ENCODE measurements at places on chromosomes 7 and 10.

GRCh38 chr10:89466599-89467035 lies 52.2 kb downstream of the IFIT5 start:
- DNase-seq: no peak

DNA sequence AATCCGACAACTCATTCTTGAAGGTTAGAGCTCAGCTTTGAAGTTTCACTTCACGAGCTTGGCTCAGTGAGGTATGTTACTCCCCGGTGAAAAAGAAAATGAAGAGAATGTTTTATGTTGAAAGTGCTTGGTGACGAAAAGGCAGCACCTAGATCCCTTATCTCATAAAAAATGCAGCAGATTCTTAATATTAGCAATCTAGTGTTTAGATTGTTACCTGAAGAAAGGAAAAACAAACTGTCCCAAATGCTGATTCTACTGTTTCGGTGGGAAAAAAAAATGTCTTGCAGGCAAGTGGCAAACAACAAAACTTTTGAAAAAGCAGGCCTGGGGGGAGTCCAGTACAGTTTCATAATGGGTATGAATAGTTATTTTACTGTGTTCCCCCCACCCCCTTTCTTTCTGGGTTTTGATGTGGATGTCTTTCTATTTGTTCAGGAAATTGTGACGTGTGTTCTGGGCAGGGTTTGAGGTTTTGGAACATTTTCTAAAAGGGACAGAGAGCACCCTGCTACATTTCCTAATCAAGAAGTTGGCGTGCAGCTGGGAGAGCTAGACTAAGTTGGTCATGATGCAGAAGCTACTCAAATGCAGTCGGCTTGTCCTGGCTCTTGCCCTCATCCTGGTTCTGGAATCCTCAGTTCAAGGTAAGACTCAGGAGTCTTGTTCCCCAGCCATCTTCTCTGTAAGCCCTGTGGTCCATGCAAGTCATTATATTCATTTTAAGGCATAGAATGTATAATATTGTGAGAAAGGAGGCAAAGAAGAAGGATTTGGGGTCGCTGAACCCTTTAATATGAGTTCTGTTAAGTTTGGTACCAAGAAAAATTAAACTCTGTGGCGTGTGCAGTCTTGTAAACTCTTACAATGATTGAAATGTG lies at the start of gene SRGN:
TSS of gene SRGN (plus strand) at position 514 of the 881 bp plus-strand sequence. CDS start at position 569, 55 bp downstream.
- DNase-seq: no peak

DNA sequence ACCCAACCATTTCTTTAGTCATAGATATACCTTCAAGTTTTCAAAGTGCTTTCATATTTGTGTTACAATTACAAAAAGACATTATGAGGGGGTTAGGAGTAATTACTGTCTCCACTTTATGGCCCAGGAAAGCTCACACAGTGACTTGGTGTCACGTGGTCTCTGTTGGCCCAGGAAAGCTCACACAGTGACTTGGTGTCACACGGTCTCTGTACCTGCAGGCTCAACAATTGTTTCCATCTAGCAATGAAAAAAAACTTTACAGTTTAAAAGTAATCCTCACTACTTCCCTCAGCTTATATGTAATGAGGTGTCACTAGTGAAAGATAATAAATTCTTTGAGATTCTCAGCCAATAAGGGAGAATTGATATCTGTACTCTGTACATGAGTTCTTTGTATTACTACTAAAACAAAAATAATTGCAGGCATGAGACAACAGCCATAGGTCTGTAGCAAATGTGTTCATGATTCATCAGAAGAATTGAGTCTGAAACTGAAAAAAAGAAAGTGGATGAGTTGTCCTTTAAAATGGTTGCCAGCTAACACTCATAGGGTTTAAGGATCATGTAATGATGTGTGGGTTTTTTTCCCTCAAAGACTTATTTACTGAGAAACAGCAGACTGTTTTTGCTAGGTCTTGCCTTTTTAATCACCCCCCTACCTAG lies 10.9 kb downstream of the OGDH start:
- no peak for DNase-seq

GRCh38 chr7:36775061-36775620 lies 50.8 kb upstream of the AOAH start:
- DNase-seq: no peak

DNA sequence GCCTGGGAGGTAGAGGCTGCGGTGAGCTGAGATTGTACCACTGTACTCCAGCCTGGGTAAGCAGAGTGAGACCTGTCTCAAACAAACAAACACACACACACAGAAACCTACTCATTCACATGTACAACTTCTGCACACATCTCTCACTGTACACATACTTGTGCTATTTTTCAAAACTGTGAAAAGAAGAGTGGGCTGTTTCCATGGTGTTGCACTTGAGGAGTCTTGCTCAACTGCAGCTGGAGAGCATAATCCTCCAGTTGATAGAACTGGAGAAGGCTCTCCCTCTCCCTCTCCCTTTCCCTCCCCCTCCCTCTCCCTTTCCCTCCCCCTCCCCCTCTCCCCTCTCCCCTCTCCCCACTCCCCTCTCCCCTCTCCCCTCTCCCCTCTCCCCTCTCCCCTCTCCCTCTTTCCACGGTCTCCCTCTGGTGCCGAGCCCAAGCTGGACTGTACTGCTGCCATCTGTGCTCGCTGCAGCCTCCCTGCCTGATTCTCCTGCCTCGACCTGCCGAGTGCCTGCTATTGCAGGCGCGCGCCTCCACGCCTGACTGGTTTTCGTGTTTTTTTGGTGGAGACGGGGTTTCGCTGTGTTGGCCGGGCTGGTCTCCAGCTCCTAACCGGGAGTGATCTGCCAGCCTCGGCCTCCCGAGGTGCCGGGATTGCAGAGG lies 43.7 kb upstream of the DLD start:
- no peak for DNase-seq

DNA sequence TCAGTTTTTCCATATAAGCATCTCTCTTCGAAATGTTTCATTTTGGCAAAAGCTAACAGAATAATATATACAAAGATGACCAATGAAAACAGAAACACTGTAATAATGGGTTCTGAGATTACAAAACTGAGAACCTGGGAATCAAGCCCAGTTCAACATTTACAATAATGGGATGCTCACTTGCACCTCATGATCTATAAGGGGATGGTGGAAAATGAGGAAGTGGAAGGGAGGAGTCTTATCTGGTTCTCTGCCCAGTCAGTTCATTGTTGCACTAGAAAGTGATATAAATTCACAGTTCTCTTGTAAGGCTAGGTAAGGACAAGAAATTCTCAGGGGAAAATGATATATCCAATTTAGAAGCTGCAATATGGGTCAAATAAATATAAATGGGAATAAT lies 31.7 kb upstream of the RHOBTB1 start:
- no peak for DNase-seq

GRCh38 chr10:34407324-34407805 lies 407.7 kb downstream of the PARD3 start:
- DNase-seq: no peak

DNA sequence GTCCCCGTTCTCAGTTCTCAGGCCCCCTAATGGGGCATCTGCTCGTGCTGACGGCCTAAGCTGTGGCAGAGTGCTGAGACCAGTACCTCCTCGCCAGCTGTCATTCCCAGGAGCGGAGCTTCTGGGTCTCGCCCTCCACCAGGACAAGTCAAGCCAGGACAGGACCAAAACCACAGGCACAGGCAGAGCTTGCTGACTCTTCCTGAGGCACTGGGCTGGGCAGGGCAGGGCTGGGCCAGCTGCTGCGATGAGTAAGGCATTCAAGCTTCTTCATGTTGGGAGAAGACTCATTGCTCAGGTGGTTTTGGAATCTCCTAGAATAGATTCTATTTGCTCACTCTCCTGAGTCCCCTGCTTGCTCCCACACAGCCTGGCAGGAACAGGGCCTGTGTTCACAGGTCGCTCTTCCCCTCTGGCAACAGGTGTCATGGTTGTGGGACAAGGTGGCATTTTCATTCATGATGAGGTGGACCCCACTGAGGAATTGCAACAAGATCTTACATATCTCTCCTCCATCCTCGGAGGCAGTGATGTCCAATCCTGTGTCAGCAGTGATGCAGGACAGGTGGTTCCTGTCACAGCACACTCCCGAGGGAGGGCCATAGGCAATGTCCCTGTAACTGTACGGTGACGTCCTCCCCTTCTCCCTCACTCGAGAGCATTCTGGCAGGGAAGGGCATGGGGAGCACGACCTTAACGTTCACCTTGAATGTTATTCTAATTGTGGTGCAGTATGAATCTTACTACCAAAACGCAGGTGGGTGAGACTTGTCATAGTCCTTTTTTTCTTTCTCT lies 17.0 kb upstream of the SH3PXD2A start:
- DNase-seq: no peak

GRCh38 chr10:131690805-131691239 lies 210.0 kb upstream of the PPP2R2D start:
- no peak for DNase-seq

DNA sequence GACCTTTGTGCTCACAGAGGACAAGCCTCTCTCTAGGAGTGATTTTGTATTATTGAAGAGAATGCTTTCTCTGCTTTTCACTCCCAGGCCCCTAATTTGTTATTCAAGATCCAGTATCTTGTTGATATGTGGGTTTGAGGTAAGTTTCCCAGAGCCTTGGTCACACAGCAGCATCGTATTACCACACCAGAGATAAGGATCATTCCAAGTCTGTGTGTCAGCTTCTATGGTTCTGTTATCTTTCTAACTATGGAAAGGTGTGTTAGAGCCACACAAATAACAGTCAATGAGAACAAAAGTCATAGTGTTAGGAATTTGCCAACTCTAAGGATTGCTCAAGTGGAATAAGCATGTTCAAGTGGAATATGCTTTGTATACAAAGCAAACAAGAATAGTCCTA lies 1208.3 kb downstream of the GATA3 start:
- DNase-seq: no peak

DNA sequence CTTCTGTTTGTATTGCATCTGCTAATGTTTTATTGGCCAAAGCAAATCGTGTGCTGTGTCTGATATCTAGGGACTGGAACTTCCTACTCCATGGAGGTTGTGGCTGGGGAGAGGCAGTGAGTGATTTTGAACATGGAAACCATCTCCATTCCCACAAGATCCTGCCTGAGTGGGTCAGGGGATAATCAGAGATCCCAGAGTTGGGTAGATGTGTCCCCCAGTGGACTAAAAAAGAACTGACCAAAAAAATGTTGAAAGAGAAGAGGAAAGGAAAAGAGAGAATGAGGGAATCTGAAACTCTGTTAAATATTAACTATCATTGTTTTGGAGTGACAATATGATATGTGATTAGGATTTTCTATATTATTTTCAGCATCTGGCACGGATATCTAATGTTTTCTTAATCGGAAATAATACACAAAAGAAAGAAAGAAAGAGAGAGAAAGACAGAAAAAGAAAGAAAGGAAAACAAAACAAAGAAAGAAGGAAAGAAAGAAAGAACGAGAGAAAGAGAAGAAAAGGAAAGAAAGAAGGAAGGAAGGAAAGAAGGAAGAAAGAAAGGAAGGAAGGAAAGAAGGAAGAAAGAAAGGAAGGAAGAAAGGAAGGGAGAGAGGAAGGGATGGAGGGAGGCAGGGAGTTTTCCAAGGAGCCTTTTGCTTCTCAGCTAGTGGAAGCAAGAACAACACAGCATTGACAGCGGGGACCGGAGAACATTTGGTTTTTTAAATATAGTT lies 638.5 kb downstream of the CCSER2 start:
- DNase-seq: no peak

- no peak for DNase-seq
These were observed 1.7 kb downstream of the ELFN1 start for GRCh38 chr7:1671594-1672451.

- DNase-seq: no peak
These were observed 104.3 kb downstream of the CUL2 start for GRCh38 chr10:34985823-34986222.

DNA sequence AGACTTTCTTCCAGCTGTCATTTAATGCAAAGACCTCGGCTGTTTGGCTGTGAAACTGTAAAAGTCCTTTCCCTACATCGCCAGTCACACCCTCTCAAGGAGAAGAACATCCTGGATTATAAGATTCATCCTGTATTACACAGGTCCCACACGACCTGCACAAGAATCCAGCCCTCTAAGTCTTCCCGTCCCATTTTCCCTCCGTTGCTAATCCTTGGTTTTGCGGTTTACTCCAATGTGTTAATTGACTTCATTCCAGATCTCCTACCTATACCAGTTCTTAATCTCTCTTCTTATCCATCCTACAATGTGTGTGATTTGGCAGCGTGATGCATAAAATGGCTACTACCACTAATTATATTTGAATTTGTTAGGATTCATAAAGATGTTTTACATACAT lies 110.4 kb downstream of the COL28A1 start:
- DNase-seq: no peak

GRCh38 chr7:15862781-15863165 lies 176.3 kb upstream of the MEOX2 start:
- no peak for DNase-seq

DNA sequence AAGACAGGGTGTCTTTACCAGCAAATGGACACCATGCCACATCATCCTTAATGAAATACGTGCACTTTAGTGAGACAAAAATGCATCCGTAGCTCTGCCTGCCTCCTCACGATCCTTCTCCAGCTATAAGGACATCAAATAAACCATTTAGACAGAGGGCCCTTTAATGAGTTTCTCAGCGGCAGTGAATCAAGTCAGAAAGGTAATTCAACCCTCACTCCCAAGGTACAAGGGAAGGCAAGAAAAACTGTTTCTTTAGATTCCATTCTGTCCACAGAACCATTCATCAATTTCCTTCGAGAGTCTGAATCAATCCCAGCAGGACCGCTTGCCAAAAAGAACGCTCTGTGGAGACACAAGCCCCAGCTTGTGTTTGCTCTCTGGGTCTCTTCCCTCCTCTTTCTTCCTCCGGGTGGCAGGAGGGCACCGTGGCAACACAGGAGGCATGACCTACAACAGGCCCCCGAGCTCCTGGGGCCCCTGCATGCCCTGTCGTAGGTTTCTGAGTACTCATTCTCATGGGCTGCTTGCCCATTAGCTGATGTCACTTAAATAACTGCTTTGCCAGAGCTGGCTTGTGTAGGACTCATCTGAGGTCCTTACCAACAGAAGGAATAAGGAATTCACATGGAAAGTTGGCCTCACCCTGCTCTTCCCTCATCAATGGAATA lies 297.8 kb upstream of the PRKCQ start:
- DNase-seq: peak; percentile 56

GRCh38 chr10:107616031-107616430 lies 451.5 kb upstream of the SORCS1 start:
- DNase-seq: no peak

All from H1 (cell line).